AG08395 (cell line): ENCODE measurements at places on chromosomes 16 and 17.

- no peak for DNase-seq
These were observed 28.6 kb downstream of the SMARCE1 start for GRCh38 chr17:40618754-40619625.

DNA sequence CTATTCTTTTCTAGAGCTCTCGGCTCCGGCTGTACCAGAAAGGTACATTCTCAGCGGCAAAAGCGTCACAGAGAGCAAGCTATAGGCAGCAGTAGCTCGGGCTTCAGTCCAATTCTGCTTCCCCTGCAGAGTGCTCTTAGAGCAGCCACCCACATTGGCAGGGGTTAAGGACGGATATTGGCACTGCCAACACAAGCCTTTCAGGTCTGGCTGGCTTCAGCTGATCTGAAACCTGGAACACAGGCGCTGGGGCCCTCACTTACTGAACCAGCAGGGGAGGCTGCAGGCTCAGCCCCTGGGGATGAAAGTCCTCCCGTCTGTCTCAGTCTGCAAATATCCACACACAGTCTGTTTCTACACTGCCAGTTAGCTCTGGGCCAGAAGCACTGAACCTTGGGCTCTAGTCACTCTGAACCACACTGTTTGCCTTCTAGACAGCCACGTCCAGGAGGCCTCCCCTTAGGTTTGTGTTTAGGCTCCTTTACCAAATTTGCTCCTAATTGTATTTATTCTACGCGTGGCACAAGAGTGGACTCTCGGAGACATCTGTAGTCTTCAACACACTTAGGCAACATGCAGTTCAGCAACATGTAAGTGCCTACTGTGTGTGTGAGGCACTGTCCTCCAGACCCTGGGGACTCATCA, 40.1 kb downstream of the HIC1 start:
- peak; percentile 69 for DNase-seq

DNA sequence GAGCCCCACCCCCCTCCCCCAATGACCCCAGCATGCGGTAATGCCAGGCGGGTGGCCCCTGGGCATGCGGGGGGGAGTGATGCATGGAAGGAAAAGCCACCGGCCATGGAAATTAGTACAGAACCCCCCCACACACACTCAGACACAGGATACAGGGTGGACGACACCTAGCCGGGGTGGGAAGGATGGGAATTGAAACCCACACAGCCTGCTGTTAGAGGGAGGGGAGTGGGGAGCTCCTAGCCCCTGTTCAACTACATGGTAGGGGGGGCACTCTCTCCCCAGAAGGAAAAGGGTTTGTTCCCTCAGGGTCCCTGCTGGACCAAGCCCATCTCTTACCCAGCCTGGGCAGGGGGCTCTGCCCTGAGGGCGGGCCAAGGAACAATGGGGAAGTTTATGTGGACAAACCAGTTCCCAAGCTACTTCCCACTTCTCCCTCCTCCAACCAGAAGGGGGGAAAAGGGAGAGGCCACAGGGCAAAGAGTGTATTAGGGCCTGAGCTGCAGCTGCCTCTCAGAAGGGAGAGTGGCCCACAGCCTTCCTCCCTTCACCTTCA, 5.2 kb downstream of the TMUB2 start:
- DNase-seq: no peak

DNA sequence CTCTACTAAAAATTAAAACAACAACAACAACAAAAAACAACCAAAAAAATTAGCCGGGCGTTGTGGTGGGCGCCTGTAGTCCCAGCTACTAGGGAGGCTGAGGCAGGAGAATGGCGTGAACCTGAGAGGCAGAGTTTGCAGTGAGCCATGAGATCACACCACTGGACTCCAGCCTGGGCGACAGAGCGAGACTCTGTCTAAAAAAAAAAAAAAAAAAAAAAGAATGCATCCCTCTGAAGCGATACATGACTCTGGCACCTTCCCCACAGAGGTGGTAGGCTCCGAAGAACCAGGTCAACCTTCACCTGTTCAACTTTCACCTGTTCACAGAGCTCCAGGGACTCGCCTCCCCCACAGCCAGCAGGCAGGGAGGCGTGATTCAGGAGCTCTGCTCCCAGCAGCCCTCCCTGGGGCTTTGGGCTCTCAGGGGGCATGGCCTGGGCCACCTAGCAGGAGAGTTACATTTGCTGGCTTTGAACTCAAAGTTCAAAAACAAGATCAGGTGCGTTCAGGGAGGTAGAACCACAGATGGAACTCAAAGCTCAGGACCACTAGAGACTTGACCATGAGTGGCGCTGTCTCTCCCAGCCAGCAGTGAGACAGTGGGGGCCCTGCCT, 5.6 kb downstream of the VAC14 start:
- no peak for DNase-seq

- DNase-seq: no peak
These were observed 56.3 kb downstream of the PLD6 start for GRCh38 chr17:17149520-17150447.
